ENCODE measurements at places on chromosomes 3 and 15.

- no peak for DNase-seq
These were observed 6.6 kb downstream of the SPCS1 start for GRCh38 chr3:52712291-52713212.

GRCh38 chr3:80142714-80143113, 374.9 kb upstream of the ROBO1 start:
- no peak for DNase-seq

- DNase-seq = no peak
These were observed 22.2 kb upstream of the IQSEC1 start for GRCh38 chr3:13095408-13095937.

- DNase-seq = no peak
These were observed 21.9 kb downstream of the PLCL2 start for GRCh38 chr3:16906682-16907081.

DNA sequence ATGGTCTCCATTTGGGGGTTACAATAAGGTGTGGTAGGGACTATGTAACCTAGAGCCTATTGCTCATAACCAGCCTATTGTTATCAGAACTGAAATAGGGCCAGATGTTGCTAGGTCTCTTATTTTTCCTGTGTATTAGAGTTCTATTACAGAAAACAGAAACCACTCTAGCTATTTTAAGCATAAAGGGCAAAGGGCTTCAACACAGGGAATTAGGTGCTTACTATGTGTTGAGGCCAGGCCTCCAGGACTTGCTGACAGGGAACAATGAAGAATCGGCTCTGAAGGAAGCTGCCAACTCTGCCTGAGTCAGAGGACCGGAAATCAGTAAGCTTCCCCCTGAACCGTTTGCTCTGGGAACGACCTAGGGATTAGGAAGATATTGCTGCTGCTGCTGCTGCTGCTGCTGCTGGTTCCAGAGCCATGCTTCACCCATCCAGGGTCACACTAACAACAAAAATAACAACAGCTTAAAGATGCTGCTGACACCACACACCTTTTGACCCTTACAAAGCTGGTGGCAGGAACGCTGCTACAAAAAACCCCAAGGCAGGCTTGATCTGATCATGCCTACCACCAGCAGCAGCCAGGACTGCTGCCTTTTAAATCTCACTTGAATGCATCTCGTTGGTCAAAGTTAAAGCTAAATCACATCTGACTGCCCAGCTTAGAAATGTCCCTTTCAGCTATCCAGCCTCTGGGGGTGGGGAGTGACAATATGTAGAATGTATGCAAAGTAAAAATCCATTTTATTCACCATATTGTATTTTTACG, 276.9 kb upstream of the IL12A start:
- DNase-seq = no peak

DNA sequence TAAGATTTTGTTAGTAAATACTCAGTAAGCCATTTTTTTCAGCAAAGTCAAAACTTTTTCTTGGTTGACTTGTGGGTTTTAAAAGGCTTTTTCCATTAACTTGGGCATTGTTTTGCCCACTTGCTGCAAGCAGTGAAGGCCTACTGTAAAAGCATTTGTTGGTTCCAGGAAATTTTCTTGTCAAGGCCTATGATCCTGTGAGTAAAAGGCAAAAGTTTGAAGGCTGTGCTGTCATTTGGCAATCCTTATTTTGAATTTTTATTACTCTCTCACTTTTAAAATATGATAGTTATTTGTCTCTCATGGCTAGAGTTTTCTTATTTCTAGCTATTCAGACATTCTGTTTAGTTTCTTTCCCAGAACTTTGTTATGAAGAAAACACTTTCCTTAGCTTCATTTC, 13.0 kb downstream of the P2RY12 start:
- no peak for DNase-seq

DNA sequence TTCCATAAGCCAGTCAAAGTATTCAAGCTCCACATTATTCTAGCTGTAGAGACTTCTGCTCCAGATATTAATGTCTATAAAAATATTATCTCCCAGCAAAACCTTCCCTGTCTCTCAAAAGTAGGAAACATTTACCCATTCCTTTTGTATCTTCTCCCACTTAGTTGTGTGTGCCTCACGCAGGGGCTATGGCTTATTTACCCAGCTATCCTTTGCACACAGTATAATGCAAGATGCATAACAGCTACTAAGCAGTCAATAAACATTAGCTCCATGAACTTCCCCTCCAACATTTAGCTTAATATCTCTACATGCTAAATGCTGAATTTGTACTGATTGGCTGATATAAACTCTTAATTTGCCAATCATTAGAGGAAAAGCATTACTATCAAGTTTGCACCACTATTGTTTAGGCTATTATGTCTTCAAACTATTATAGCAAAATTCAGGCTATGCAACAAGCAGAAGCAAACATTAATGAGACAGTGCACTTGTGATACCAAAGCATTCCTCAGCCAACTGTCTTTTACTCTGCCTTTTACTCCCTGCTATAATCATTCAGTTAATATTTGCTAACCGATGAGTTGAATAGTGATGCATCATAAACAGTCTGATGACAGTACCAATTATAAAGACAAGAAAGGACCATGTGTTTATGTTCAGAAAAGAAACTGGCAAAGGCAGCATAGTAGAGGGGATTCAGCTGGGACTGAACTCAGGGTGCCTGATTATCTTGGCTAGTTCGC, 81.2 kb downstream of the PLCH1 start:
- no peak for DNase-seq

All from activated CD8-positive, alpha-beta memory T cell treated with anti-CD3 and anti-CD28 coated beads for 48 hours (primary cell).